HuH-7 (cell line): ENCODE measurements at places on chromosomes 13 and 19.

- DNase-seq = no peak
These were observed 4.5 kb downstream of the SPART start for GRCh38 chr13:36341718-36342117.

DNA sequence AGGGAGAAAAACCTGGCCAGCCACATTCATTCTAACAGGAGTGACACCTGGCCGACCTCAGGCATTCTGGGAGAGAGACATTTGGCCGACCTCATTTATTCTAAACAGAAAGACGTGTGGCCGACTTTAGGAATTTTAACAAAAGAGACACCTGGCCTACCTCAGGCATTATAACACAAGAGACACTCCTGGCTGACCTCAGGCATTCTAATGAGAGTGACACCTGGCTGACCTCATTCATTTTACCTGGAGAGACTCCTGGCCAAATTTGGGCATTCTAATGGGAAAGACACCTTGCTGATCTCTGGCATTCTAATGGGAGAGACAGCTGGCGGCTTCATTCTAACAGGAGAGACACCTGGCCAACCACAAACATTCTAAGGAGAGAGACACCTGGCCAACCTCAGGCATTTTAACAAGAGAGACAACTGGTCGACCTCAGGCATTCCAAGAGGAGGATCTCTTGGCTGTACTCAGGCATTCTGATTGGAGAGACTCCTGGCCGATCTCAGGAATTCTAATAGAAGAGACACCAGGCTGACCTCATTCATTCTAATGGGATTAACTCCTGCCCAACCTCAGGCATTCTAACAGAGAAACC, 1353.9 kb downstream of the UQCRFS1 start:
- no peak for DNase-seq

GRCh38 chr19:36987091-36987490, 71.0 kb downstream of the ZNF568 start:
- DNase-seq = no peak

- DNase-seq = peak; percentile 91
These were observed 3.5 kb downstream of the YJEFN3 start for GRCh38 chr19:19531951-19532805.

DNA sequence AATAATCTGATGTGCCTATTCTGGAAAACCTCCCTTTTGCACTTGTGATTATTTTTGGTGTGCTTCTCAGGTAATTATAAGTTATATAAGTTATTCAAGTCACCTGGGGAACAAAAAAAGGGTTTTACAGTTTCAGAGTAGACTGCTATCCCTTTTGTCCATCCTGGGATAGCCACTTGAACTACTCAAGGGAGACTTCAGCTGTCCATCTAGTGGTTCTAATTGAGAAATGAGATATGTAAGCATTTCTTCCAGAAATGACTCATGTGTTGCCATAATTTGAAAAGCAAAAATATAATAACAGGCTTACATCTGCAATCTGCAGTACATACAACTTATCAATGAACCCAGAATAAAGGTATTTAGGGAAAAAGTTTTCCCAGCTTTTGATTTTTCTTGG, 20.4 kb downstream of the UBL3 start:
- no peak for DNase-seq

GRCh38 chr19:23917856-23918255, 3.2 kb downstream of the ZNF726 start:
- DNase-seq = no peak

- DNase-seq = peak; percentile 21
These were observed 3.4 kb upstream of the ZNF333 start for GRCh38 chr19:14686411-14686810.

GRCh38 chr19:36140304-36141038, 605 bp downstream of the CAPNS1 start:
- peak; percentile 80 for DNase-seq

DNA sequence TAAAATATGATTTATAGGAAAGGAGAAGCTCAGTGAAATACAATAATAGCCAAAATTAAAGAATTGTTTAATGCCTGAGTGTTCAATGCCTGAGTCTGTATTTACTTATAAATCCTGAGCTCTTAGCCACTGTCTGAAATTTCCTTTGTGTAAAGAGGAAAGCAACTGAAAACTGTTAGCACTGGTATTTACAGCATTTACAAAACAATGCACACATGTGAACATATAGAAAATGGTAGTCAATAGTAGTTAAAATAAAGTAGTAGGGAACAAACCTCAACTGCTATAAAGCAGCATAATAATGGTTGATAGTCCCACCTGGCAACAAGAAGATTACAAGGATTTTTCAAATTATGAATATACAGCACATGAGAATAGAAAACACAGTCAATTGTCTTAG, 1137.1 kb upstream of the ATXN8OS start:
- DNase-seq = no peak

- peak; percentile 90 for DNase-seq
These were observed 9.0 kb upstream of the MEIS3 start for GRCh38 chr19:47428177-47428894.

DNA sequence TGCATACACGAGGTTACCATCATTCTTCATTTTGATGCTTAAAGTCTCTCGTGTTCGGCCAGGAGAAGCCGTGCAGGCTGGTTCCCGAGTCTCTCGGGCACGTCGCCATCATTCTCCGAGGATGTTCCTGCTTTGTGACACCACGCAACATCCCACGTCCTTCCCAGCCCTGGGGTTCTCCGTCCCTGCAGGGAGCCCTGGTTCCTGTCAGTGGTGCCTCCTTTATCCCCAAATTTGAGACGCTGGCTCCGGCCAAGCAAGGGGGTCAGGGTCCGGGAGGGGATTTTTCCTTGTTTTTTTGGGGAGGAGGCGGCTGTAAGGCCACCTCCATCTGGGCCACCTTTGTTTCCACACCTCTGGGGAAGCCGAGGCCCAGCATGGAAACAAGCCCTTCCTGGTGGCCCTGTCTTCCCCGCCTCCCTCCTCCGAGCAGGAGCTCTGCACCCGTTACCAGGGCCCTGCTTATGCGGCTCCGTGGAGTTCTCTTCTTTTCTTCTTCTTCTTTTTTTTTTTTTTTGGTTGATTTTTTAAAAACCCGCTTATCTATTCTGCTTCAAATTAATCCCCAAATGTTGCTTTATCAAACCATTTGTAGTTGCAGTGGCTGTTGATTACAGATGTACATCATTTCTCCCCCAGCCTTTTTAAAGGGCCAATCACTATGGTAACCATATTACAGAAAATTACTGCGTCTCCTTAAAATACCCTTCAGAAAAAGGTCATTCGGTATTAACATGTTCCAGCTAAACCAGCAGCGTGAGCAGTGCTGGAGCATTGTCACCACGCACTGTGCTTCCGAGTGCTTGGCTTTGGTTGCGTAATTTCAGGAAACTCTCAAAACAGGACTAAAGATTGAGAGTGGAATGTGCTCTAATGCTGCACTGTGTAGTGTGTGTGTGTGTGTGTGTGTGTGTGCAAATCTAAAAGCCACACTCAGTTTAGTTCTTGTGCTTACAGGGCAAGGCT, 50.4 kb downstream of the TEX29 start:
- no peak for DNase-seq

GRCh38 chr19:53092723-53093122, 10.5 kb downstream of the ZNF160 start:
- DNase-seq = no peak

- no peak for DNase-seq
These were observed 7.9 kb upstream of the SLC7A9 start for GRCh38 chr19:32877323-32877912.

- peak; percentile 91 for DNase-seq
These were observed 447 bp downstream of the NFKBIB start for GRCh38 chr19:38900202-38900629.

DNA sequence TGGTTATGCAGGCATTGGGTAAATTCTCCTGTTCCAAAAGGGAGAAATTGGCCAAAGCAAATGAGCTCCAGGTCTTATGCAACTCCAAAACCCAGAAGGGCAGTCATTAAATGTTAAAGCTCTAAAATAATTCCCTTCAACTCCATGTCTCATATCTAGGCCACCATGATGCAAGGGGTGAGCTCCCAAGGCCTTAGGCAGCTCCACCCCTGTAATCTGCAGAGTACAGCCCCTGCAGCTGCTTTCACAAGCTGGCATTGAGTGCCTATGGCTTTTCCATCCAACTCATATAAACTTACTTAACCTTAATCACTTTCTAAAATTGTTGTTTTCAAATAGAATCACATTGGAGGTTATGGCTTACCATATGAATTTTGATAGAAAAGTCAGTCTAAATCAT, 44.7 kb upstream of the ZNF429 start:
- no peak for DNase-seq

DNA sequence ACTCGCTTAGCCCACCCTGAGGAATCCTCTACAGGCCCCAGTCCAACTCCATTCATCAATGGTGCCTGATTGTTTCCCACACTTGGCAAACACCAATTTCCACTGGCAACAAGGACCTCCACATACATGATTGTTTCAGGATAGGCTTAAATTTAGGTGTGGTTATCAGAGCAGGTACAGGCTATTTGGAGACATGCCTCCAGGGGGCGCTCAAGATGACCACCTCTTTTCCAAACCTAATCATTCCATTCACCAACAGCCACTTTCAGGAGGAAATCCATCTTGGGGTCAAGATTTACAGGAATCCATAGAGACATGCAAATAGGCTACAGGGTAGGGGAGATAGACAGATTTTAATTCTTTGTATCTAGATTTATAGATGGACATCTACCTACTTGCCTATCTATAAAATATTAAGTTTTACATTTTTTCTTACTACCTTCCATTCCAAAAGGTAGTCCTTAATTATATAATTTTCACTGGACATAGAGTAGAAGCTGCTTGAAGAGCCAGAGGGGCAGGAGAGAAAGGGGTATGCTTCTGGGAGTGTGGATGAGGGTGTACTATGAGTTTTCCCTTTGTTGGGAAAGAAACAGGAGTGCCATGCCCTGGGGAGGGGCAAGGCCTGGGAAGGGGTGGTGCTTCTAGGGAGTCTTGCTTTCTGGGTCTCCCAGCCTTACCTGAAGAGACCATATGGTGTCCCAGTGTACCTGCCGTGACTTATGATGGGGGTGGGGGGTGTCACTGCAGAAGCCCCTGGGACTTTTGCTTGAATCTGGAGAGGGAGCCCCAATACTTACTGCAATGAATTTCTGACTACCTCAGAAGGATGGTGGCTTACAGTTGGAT, 14.1 kb upstream of the PCDH8 start:
- peak; percentile 49 for DNase-seq

DNA sequence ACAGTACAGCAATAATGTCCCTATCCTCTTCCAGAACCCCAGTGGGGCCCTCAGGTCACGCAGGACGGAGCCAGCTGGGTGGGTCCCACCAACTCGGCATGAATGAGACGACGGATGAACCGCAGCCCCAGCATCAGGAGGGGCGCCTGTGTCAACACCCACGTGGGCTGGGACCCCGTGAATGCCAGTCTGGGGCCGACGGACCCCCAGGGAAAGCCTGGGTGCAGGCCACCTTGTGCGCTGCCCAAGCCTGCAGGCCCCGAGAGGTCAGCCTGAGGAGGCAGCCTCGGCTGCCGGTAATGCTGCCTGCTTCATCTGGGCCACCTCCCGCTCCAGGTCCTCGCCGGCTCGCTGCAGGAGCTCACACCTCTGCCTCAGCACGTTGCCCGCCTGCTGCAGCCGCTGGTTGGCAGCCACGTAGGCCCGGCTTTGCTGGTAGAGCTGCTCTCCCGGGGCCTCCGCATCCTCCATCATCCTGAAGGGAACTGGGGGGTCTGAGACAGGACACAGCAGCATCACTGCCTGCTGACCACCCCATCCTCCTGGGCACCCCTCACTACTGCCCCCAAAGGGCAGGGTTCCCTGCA, 4.2 kb downstream of the C19orf25 start:
- no peak for DNase-seq

DNA sequence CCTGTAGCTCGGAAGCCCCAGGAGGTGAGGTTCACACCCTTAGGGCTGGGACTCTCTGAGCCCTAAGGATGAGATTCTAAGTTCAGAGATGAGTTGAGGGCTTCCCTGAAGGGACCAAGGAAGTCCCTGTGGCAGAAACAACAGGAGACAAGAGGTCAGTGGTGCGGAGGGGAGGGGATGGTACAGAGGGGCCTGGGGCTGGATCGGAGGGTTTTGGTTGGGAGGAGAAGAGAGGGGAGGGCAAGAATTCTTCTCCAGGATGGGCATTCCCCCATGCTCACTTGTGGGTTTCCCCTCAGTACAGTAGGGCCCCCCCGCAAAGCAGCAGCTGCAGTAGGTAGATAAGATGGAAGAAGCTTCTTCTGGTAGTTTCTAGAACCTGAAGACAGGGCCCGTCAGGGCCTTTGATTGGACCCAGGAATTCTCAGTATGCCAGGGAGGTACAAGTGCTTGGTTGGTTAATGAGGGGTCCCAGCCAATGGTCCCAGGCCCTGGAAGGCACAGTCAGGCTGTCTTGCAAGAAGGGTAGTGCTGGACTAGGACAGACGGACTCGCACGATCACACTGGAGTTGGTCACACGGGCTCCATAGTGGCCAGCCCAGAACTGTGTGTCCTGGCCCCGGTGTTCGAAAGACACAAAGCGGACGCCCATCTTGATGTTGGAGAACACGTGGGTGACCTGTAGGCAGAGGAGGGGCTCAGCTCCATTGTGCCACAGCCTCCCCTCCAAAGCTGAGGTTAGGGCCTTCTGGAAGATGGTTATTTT, 7.3 kb downstream of the FBXO27 start:
- DNase-seq = no peak

- DNase-seq = no peak
These were observed 28.5 kb downstream of the GSX1 start for GRCh38 chr13:27820524-27821482.

DNA sequence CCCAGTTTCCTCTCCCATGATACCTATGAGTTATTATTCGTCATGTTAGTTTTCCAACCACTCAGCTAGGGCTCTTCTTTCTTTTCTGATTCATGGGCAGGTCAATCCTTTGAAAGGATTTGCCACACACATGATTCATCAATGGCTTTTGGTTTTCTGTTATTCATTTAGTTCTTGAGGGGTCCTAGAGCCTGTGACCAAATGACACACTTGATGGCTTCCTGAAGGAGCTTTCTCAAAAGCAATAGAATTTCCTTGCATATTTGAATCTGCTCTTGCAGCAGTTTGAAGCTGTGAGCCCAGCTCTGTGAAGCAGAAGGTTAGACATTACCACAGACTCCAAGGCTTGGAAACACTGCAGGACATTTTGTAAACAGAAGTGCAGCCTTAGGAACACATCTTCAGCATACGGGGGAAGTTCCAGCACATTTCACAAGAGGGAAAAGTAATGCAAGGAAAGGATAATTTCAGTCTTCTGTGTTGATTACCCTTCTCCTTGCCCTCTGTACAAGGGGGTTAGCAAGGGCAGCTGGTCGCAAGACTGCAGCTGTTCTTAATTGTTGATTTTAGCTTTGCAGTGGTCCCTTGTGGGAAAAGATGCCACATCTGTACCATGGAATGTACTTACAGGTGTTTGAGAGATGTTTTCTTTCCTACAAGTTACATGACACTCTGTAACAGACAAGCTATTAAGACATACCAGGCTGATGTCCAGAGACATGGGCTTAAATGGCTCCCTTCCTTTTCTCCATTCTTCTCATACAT, 338.6 kb downstream of the KCNRG start:
- no peak for DNase-seq
